ENCODE measurements at places on chromosomes 3 and 15.

DNA sequence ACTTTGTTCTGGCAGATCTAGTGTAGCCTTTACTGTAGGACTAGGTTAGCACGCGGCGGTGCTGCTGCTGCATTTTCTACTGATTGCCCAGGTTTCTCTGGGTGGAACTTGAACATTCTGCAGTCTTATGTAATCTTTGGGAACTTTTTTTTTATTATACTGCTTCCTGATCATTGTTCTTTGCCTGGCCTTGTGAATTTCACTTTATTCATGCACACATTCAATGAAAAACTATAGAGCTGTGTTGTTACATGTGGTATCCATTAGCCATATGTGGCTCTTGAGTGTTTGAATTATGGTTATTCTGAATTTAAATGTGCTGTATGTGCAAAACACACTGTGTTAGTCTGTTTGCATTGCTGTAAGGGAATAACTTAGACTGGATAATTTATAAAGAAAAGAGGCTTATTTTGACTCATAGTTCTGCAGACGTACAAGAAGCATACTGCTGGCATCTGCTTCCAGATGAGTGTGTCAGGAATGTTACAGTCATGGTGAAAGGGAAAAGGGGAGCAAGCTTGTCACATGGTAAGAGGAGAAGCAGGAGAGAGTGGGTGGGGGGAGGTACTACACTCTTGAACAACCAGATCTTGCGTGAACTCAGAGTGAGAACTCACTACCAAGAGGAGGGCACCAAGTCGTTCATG lies 26.5 kb downstream of the MEF2A start:
- no peak for DNase-seq

DNA sequence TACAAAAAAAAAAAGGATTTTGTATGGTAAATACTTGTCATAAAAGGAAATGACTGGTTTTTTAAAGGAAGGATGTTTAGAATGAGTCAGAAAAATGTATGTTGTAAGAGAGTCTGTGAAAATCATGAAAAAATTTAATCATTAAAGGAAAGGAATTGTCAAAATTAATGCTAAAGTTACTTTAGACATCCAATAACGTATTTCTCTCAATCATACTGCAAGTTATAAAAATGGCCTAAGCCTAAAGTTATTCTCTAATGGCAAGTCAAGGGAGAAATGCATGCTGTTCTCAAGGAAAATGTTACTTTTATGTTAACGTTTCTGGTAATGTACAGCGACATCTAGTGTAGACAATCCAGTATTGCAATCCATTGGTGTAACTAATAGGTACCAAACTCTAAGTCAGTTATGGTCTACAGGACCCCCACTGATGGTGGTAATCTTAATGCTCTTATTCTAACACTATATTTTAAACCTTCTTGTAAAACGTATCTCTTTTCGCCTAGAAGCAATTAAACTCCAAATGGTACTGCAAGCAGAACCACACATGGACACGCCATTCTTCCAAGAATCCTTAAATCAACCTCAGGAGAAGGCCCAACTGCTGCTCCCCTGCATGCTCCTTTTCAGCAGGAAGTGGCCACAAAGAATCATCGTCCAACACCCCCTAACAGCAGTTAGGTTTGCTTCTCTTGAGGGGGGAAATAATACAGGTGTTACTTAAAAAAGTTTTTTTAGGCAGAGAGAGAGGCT lies 35.2 kb downstream of the NCEH1 start:
- no peak for DNase-seq

DNA sequence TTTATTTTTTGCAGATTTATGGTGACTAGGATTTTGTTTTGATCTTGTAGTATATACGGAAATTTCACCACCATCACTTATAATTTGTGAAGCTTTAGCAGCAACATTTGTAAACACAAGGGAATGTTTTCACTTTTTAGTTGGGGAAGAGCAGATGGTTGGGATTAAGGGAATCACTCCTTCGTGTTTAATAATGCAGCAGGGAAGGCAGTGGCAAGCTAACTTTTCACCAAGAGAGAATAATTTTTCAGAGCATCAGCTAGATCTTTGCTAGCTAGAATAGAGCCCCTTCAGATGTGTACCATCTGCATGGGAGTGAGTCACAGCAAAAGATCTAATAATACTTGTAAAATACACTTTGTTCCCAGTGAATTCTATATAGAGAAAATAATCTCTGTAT lies 632.7 kb downstream of the CADM2 start:
- DNase-seq = no peak

DNA sequence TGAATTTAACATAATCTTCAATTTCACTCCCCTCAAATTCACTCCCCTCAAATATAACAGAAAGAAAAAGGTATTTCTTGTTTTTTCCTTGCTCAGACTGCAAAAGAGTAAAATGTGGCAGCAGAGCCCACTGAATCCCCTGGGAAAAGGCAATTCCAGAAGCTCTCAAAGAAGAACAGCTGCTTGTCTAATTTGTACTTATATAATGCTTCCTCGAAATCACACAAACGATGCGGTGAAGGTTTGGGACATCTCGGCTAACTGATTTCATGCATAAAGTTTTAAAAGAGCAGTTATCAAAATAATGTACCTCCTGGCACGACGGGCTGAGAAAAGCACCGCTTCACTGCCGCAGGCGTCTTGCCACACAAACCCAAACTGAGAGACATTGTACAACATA lies 10.7 kb downstream of the BDH1 start:
- DNase-seq = no peak

DNA sequence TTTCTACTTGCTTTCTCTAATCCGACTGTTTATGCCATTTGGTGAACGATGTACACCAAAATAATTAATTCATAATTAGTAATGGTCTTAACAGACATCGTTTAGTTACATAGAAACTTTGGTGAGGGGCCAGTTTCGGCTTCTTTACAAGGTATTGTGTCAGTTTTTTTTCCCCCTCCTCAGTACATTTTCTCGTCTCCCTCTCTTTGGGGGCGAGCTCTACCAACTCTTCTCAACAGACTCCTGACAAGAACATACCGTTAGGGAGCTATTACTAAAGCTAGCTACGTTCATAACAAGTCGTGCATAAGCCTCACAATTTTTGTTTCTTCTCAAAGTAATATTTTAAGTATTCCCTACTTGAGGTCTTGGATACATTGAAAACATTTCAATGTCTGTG lies 1.4 kb downstream of the U2SURP start:
- no peak for DNase-seq

GRCh38 chr3:59709702-59710553 lies 660.1 kb upstream of the CFAP20DC start:
- DNase-seq = no peak

GRCh38 chr3:116238846-116239565 lies 206.3 kb downstream of the LSAMP start:
- DNase-seq = no peak

DNA sequence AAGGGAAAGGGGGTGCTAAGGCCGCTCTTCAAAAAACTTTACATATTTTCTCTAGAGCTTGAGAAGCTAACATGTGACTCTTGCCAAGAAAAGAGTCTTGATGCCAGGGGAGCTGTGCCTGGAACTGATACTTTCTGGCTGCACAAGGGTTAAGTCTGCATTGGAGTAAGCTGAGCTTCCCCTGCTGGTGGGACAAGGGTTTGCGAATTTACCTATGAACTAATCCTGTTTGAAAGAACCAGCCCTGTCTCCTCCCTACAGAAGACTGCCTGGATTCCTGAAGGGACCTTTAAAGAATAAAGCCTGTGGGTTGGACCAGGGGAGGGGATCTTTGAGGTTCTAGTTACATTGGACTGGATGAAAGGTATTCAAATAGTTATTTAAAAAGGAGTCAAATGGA lies 58.3 kb upstream of the EPHA3 start:
- no peak for DNase-seq

- DNase-seq = no peak
These were observed 27.2 kb upstream of the SLC41A3 start for GRCh38 chr3:126111126-126111551.

- no peak for DNase-seq
These were observed 14.1 kb downstream of the TEX264 start for GRCh38 chr3:51684971-51685751.

DNA sequence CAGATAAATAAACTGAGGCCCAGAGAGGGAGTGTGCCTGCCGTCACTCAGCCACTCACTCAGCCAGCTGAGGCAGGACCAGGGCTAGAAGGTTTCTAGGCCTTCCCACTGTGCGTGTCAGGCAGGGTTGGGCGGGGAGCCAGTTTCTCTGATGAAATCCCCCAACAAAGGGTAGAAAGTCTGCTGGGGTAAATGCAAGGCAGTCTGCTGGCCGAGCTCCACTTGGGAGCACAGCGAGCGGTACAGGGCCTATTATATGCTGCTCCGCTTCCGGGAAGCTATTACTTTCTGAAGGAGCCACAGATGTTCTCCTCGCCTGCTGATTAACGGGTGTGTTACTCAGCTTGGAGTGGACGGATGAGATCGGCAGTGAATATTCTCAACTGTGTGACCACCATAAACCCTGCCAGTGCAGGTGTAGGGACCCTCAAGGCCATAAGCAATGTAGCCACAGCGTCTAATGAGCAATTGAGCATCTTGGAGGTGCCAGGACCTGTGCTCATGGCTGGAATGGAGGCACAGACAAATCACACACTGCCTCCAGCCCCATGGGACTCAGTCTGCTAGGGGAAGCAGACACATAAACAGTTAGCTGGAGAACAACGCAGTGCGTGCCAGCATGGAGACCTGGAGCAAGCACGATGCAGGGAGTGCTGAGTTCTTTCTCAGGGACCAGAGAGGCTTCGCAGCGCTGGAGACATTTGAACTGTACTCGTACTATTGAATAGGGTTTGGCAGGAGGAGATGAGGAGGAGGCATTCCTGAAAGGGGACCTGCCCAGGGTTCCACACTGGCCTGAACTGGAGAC lies 42.1 kb downstream of the CORO2B start:
- DNase-seq = no peak

DNA sequence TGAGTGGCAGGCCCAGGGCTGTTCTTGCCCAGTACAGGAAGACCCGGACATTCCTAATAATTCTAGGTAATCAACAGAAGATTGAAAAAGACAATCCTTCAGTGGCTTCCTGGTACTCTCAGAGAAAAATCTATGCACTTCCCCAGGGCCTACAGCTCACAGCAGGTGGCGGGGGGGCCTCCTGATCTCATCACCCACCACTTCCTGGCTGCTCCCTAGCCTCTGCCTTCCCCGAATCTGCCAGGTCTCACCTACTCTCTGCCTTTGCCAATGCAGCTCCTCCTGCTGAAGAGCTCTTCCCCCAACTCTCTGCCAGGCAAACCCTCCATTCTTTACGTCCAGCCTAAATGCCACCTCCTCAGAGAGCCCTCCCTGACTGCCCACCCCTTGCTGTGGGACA lies 37.5 kb downstream of the EHD4 start:
- peak; percentile 36 for DNase-seq

DNA sequence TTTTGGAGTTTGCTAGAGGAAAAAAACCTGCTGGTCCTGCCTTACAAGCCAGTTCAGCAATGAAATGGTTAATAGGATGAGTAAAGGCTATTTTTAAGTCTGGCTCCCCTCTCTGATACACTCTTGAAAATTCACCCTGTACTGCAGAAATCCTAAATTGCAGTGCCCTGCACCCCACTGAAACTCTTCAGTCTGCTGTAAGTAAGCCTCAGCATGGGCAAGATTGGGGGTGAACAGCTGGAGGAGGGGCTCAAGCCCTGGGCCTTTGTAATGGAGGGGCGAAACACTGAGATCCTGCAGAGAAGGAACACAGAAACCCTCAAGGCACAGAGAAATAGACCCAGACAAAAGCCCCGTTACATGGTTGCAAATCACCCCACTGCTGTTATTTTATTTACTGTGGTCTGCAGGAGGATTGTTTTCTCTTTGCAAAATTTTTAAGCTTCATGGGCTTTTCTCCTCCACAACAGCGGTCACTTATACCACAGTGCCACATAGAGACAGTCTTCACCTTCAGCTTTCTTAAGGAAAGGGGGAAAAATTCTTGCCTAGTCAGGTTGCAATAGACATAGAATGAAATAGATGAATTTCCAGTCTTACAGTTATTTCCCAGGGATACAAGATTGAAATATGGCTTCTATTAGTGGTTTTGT lies 45.0 kb downstream of the SOX2 start:
- no peak for DNase-seq

DNA sequence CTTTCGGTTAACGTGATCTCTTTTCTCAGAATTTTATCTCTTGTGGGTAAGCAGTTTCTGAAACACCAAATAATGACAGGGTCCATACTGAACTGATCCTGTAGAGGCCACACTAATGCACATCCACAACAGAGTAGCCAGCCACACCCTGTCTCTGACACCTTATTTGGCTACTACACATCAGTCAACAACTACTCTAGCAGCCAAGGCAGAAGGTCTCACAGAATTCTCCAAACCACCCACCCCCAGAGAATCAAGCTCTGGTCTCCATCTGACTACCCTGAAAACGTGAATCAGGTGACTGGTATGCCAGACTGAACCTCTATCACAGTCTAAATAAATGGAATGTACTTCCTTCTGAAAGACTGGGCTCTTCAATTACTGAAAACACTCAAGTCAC lies 38.0 kb downstream of the EDC3 start:
- DNase-seq = no peak

DNA sequence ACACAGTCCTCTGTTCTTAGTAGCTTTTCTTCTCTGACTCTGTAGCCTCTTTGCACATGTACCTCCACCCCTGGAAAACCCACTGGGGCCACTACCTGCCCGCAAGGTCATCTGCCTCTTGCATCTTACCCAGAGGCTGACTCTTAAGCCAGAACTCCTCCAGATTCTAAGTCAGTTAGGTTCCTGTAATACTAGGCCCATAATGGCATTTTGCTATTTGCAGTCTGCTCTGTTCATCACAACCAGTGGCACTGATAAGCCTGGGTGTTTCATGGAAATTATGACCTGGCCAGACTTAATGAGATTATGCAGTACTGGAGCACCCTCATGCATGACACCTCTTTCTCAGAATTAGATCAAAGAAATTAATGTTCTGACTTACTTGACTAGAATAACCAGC lies 31.7 kb upstream of the ATG7 start:
- no peak for DNase-seq

- no peak for DNase-seq
These were observed 843.2 kb downstream of the CADM2 start for GRCh38 chr3:85801955-85802354.

DNA sequence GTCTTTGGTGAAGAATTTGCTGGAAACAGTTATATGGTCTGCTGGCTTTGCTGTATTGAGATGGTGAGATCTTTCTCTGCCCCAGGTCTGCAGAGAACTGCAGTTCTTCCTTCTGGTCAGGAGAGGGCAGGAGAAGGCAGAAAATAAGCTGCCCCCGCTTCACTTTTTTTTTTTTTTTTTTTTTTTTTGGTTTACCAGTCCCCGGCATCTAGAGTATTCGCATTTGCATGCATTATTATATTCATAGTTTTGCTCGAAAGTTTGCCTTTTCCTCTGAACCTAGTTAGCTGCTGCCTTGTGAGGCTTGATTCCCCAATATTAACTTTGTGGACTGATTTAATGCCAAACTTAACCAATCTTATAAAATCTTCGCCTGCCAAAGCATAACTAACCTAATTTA lies 10.6 kb upstream of the PARL start:
- DNase-seq = no peak
